Smooth muscle cell of bladder (primary cell): ENCODE measurements at places on chromosomes 6 and 20. TPM values are rescaled to one million over a fixed set of nuclear protein-coding genes. Genes with fewer than 3 reads are reported as not detected.

The TSBP1 gene
- total RNA-seq = not detected in 2 replicates

The TJAP1 gene
- 7.4 and 9.3 TPM in 2 replicates for total RNA-seq

The ECT2L gene
- under 0.01 TPM in 1 of 2 replicates, not detected in the other for total RNA-seq

The CD93 gene
- total RNA-seq = 0.14 and 2.1 TPM in 2 replicates

The RFX6 gene
- total RNA-seq = not detected in 2 replicates

The ANKS1A gene
- 4.8 and 6.1 TPM in 2 replicates for total RNA-seq

The BPIFA1 gene
- not detected in 2 replicates for total RNA-seq

The MDFI gene
- total RNA-seq = 0.55 TPM in 1 of 2 replicates, not detected in the other
